ENCODE measurements at places on chromosomes 4 and X.

- DNase-seq, result no peak
These were observed 59.5 kb downstream of the CLDN22 start for GRCh38 chr4:183260491-183261151.

DNA sequence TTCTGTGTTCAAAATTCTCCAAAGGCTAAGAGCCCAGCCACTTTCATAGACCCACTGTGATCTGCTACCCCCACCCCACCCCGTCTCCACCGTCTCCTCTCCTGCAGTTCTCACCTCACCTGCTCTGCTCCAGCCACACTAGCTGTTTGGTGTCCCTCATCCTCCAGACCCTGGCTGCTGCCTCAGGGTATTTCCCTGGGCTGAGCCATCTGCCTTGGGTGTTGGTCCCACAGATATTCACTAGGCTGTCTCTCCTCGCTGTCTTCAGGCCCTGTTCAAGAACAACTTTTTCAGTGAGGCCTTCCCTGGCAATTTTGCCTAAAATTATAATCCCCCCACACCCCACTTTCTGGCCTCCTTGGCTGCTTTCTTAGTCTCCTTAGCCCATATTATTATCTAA is 31.8 kb upstream of the DAPP1 start:
- DNase-seq, result no peak

DNA sequence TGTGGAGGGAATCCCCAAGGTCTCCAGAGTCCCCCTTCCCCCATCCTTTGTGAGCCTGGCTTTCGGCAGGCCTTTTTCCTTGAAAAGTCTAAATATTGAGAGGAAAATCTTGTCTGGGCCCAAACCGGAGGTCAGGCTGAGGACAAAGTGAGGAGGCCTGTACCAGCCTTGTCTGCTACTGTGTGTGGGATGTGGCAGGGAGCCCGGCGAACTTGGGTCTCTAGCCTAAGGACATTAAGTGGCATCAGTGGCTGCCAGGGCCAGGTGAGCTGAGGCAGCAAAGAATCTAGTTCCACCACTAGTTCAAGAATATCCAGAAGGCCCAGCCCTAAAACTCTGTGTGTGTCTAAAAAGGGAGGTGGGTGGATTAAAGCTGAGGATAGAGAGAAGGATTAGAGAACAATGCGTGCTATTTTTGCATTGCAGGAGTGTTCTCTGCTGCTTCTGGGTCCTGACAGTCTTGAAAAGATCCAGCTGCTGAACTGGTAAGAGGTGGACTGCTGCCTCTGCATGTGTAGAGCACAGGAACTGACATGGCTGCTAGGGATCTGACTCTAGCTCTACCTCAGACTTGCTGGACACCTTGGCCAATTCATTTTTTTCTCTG is 1.2 kb upstream of the AMER1 start:
- no peak for DNase-seq

GRCh38 chr4:38605181-38605752 is 58.7 kb upstream of the KLF3 start:
- DNase-seq, result no peak

DNA sequence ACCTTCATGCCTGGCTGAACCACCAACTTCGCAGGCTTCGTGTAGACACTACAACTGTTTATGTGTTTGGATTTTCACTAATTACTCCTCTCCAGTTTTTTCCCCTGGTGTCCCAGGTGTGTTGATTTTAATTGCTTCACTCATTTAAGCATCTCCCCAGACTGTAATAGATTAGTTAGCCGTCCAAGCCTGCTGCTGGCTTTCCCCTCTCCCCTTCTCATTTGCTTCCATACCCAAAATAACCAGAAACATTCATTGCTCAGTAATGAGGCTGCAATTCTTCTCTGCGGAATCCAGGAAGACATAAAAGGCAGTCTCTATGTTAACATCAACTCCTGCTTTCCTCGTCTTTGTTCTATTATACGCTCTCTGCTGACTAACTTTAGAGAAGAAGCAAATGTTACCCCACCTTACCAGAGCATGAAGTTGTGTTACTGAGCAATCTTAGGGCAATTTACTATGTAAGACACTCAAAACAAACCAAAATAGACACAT is 37.9 kb upstream of the SCRG1 start:
- DNase-seq, result no peak

GRCh38 chrX:2717312-2717711 is 26.2 kb downstream of the CD99 start:
- no peak for DNase-seq

DNA sequence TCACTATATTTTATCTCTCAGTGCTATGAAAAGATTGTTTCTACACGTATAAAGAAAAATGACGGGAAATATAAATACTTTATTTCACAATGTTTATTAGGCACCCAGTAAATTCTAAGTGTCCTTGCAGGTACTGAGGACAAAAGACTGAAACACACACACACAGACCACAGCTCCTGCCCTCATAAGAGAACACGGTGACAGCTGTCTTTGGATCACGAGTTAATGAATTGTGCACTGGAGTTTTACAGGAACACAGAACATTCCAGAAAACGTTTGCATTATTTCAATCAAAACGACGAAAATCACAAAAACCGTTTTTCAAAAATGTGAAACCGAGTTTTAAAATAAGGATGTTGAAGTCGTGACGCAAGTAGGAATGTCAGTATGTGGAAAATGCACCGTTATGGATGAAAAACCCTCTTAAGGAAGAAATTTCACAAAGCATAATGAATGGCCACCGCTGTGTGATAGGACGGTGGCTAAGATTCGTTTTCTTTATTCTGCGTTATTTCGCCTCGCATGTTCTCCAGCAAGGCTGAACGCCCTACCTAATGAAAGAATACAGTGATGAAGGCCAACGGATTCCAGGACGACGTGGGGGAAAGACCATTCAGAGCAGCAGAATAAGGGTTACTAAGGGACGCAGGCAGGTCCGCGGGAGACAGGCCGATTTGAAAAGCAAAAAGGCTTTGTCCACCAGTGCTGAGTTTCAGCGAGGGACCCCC is 24.2 kb downstream of the FAM156A start:
- DNase-seq, result no peak

DNA sequence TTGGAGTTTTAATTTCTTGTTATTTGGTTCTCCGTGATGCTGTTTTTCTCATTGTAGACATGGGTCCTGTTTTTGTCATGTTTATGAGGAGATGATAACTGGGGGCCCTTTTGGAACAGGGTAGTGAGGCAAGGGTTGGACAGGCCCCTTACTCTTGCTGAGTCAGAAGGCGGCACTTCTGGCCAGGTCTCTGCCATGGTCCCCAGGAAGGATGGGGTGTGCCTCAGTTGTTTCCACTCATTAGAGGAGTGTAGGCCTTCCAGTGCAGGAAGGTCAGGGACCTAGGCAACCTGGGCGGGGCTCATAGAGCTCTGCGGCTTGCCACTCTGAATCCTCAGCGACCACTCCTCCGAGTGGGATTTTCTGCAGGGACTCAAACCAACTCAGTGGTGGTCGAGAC is 68.2 kb downstream of the NELFA start:
- no peak for DNase-seq

DNA sequence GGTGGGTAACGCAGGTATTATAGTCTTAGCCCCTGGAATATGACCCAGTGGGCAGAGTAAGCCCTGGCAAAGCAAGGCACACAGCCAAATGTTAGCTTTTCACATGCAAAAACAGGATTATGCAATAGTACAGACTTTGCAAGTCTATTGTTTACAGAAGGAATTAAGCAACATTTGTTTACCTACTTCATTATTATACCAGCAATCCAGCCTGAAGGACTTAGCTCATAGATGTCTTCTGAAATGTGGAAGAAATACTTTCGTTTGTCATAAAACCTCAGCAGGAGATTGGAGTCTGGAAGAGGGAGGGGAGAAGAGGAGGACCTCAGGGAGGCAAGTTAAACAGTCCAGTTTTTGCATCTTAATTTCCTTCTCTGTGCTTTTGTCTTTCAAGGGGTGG is 226.7 kb upstream of the CENPE start:
- DNase-seq, result no peak

DNA sequence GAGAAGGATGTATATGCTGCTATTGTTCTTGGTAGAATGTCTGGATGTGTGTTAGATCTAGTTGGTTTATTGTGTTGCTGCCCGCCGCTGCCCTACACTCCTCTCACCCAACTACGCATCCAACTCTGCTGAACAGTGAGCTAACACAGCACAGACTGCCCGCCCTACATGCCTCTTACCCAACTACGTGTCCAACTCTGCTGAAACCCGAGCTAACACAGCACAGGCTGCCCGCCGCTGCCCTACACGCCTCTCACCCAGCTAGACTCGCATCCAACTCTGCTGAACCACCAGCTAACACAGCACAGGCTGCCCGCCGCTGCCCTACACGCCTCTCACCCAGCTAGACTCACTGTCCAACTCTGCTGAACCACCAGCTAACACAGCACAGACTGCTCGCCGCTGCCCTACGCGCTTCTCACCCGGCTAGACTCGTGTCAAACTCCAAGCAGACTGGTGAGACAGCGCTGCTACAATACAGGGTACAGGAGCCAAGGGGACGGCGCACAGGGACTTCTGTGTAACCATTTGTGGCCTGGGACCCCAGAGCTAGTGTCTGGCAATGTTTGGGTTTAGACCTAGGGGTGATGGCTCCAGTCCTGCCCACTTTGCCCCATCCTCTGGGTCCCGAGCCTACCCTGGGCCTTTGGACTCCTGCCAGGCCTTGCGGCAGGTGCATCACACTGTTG is 11.6 kb upstream of the CTBP1 start:
- DNase-seq, result no peak

DNA sequence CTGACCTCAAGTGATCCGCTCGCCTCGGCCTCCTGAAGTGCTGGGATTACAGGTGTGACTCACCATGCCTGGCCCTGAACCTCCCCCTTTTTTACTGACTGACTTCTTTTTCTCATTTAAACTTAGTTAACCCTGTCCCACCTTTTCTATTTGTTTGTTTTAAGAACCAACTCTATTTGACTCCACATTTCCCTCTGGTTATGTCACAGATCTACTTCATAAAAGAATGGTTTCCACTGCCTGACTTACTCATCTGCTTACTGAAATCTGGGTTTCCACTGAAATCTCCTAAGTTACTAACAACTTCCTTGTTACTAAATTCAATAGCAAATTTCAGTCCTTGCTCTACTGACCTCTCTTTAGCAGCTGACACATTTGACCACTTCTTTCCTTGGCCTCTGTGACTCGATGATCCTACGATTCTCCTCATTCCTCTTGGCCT is 28.0 kb upstream of the NSUN7 start:
- DNase-seq, result no peak

DNA sequence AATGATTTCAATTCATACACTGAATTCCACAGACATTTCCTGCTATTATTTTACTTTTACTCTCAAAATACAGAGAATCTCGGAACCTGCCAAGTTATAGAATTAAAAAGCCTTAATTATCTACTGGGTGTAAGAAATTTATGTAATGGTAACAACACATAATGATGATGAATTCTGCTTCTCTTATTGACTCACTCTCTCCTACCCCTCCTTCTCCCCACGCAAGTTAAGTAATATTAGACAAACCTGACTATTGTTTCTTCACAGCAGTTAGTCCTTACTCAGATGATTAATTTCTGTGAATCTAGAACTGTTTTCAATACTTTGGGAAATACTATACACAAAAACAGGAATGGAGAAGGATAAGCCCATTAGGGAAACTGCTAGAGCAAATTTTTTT is 762.0 kb downstream of the CCSER1 start:
- DNase-seq, result no peak

GRCh38 chr4:39706334-39706733 is 8.4 kb downstream of the UBE2K start:
- DNase-seq, result no peak

DNA sequence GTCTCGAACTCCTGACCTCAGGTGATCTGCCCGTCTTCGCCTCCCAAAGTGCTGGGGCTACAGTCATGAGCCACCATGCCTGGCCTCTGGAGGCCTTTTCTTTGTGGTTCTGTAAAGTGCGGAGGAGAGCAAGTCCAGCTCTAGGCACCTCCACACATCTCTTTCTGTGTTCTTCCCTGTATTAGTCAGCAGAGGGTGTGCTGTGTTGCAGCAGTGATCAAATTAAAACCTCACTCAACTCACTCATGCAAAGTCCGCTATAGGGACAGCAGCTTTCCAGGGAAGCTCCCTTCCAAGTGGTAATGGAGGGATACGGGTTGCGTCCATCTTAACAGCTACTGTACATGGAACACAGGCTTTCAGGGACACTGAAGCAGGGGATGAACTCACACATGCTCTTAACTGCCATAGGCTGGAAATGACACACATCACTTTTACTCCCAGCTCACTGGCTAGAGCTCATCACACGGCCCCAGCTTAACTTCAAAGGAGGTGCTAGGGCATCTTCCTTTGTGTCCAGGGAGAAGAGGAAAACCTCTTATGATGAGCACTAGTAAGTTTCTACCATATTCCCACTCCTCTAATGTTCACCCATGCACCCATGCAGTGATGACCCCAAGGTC is 36.0 kb upstream of the CCNG2 start:
- no peak for DNase-seq

GRCh38 chr4:79763486-79764075 is 309.4 kb downstream of the ANTXR2 start:
- DNase-seq, result no peak

DNA sequence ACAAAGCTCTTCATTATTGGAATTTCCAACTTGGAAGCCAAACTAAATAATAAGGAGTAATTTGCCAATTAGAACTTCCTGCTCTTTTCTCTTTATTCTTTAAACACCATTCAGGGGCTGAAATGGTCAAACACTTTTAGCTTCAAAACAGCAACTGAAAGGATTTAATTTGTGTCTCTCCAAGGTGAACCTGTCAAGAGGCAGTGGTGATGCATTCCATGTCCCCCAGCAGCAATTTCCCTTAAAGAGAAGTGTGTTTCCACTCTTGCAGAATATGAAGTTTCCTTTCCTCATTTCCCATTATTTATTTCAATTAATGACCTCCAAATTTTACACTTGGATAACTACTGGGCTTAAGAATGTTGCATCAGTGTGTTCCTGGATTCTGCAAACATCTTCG is 156.0 kb downstream of the COL25A1 start:
- no peak for DNase-seq

DNA sequence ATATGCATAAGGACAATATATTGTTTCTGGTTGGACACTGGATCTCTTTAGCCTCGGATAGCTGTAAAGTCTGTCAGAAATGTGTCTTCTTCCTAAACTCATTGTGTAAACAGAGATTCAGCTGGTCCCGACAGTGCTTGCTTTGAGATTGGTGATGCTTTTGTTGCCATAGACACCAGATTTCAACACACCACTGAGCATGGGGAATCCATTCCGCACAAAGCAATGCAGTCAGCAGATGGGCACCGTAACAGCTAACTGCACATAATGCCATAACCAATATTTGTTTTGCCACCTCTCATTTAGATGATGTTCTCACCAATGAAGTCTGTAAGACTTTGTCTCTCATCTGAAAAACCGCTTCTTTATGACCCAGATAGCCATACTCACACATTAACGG is 33.3 kb upstream of the FAM47C start:
- DNase-seq, result no peak

DNA sequence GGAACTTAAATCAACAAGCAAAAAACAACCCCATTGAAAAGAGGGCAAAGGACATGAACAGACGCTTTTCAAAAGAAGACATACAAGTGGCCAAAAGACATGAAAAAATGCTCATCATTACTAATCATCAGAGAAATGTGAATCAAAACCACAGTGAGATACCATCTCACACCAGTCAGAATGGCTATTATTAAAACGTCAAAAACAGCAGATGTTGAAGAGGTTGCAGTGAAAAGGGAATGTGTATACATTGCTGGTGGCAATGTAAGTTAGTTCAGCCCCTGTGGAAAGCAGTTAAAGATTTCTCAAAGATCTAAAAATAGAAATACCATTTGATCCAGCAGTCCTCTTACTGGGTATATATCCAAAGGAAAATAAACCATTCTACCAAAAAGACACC is 22.6 kb downstream of the RTL9 start:
- no peak for DNase-seq

- no peak for DNase-seq
These were observed 309.3 kb upstream of the FGF13 start for GRCh38 chrX:139020801-139021200.

GRCh38 chrX:150150076-150150779 is 211.9 kb upstream of the EOLA2 start:
- DNase-seq, result no peak
